ENCODE measurements at places on chromosomes 6 and 20.

DNA sequence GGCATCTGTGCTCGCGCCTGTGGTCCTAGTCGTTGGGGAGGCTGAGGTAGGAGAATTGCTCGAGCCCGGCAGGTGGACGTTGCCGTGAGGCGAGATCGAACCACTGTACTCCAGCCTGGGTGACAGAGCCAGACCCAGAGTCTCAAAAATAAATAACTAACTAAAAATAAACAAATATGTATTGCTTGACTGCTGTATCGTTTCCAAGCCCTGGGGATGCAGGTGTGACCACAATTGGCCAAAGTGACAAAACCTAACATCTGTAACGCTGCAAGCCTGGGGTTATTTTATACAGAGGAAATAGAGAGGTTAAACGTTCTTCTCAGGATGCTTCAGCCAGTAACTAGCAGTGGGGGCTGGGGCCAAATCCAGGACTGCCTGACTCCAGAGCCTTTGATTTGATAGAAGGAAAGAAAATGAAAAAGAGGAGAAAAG lies 1.9 kb upstream of the SRSF3 start:
- peak; percentile 56 for DNase-seq

DNA sequence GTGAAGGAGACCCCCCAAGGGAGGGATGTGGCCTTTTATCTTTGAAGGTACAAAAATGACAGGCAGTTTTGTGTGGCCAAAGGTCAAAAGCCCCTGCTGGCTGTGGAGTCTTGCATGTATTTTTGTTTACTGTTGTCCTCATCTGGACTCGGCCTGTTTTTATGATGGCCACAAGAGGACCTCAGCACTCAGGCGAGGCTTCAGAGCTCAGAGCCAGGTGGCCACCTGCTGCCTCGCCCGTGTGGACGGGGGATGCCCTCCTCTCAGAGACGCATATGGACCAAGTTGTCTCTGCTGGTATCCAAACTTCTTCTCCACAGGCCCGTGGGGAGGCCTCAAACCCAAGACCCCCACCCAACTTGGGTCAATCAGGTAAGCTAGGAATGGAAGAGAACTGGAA lies 118.2 kb downstream of the DACT2 start:
- no peak for DNase-seq

GRCh38 chr6:134134654-134135053 lies 82.2 kb upstream of the SLC2A12 start:
- no peak for DNase-seq

DNA sequence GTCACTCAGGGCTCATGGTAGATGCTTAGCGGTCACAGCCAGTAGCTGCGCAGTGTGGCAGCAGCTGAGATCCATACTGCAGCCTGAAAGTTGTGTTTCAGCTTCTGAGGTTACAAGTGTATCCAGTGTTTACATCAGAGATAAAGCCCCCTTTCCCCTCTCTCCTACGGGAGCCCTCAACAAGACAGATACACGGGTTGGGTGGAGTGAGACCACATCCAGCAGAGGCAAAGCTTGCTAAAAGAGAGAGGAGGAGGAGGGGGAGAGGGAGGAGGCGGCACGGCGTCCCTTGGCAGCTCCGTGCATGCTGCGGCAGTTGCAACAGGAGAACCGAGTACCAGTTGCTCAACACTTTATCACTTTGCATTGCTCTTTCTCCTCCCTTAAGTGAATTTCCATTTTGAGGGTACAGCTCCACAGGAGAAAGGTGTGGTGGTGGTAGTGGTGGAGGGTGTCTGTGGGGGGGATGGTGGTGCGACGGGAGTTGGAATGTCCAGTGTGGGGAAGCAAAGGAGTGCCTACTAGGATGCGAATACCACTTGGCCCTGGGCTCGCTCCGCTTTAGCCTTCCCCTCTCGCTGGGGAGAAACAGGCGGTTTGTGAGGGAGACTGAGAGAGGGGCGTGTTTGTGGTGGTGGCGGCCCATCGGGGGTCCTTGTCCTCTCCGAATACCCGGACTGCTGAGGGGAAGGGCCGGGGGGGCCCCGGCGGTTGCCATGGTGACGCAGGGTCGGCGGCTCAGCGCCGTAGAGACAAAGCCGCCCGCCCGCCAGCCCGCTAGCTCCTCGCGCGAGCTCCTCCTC lies 405 bp upstream of the RNF182 start:
- peak; percentile 34 for DNase-seq

DNA sequence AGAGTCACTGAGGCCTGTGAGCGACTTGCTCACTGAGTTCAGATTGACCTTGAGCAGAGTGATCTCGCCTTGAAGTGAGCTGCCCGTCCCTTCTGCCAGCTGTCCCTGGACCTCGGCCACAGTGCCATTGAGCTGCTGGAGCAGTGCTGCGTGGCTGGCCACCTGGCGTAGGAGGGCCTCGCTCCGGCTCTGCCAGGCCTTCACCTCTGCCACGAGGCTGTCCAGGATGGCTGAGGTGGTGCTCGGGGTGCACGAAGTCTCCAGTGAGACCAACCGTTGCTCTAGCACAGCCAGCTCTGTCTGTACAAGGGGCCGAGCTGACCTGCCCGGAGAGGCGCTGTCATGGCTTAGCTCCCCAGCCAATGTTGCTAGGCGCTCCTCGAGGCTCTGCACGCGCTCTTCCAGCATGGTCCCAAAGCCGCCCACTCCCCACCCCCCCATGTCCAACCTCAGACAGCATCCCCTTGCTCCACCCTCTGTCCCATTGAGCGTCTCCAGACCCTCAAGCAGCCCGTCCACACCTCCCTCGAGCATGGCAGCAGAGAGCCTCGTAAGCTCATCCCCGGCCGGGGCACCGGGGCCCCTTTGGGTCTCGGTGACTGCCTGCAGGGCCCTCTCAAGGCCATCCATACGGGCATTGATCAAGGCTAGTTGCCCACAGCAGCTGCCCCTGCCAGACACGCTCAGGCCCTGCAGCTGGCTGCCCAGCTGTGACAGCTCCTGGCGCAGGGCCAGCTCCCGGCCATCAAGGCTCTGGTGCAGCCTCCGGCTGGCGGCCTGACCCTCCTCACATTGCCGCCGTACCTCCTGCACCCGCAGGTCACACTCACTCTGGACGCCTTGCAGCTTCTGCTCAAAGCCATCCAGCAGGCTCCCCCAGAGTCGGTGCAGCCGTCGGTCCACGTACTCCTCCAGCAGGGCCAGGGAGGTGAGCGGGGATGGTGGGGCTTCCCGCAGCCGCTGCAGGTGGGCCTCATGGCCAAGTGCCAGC lies 4.6 kb downstream of the EMILIN3 start:
- DNase-seq, result no peak

DNA sequence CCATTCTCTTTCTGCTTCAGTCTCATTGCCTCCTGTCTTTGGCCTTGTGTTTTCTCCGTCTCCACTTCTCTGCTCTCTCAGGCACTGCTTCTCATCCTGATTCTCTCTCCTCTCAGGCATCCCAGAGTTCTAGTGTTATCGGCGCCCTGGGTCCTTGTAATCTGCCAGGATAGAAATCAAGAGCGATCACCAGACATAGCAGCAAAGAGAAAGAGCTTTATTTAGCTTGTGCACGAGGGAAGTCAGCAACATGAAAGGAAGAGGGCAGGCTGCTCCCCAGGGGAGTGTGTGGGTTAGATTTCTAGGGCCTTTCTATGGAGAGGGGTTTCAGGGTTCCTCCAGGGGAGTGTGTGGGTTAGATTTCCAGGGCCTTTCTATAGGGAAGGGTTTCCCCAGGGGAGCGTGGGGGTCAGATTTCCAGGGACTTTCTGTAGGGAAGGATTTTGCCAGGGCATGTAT lies 32.5 kb downstream of the SUN5 start:
- no peak for DNase-seq

GRCh38 chr6:40822619-40823018 lies 216.4 kb downstream of the UNC5CL start:
- DNase-seq, result no peak

DNA sequence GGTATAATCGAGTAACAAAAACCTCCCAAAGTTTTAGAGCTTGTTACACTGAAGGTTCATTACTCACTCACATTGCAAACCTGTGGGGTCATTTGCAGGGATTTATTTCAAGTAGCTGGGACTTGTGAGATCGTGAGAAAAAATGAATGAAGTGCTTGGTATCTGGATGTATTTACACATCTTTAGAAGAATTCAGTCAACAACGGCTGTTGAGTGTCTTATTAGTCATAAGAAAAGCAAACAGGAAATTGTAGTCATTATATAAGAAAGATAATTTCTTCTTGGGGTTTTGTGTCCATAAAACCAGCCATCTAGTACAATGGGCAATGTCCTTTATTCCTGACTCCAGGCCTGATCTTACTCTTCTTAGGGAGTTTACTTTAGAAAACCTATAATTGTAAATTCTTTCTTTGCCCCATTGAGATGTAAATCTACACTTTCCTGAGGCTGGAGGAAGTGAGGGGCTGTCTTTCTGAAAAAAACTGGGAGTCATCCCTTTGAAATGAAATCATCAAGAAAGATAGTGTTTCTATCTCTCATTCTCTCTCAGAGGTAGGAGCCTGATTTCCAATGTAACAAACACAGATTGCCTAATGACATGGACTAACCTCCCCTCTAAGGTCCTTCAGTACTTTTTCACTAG lies 202.5 kb upstream of the ASCC3 start:
- DNase-seq, result no peak

- no peak for DNase-seq
Measured at GRCh38 chr20:19777981-19778380, 19.9 kb downstream of the RIN2 start.

DNA sequence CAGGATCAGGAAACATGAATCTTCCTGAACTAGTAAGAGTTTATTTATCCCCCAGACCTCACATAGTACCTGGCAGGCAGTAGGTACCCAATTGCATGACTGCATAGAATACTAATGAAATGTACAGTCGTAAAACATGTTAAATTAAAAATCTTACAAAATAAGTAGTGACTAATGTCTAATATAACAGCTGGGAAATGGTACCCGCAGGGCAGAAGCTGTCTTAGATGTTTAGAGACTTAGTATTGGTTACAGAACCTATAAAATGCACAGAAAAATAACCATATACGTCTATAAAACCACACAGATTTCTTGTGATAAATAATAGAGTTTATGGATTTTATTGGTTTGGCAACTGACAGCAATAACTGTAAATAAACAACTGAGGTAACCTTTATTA lies 139.1 kb upstream of the GMDS start:
- DNase-seq, result no peak

GRCh38 chr20:50089140-50089786 lies 23.7 kb downstream of the UBE2V1 start:
- no peak for DNase-seq

GRCh38 chr20:62501801-62502495 lies 26.2 kb upstream of the GATA5 start:
- DNase-seq, result peak; percentile 78

- no peak for DNase-seq
Measured at GRCh38 chr6:156919370-156919769, 142.2 kb downstream of the ARID1B start.

GRCh38 chr6:3061501-3061941 lies 6.8 kb upstream of the RIPK1 start:
- DNase-seq, result no peak

Measured in GM20000 (cell line).